ENCODE measurements at places on chromosomes 1 and 21. TPM values are rescaled to one million over a fixed set of nuclear protein-coding genes. Genes with fewer than 3 reads are reported as not detected.

Gene TRIM45
- total RNA-seq, result 2.6 TPM

DNA sequence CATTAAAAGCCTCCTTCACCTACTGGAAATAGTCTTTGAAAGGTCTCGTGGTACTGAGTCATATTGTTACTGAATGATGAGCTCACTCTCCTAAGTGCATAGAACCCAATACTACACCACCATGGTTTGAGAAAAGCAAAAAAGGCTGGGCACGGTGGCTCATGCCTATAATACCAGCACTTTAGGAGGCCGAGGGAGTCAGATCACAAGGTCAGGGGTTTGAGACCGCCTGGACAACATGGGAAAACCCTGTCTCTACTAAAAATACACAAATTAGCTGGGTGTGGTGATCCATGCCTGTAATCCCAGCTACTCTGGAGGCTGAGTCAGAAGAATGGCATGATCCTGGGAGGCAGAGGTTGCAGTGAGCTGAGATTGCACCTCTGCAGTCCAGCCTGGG lies 3.3 kb upstream of the HNRNPCL1 start:
- peak; percentile 40 for DNase-seq

DNA sequence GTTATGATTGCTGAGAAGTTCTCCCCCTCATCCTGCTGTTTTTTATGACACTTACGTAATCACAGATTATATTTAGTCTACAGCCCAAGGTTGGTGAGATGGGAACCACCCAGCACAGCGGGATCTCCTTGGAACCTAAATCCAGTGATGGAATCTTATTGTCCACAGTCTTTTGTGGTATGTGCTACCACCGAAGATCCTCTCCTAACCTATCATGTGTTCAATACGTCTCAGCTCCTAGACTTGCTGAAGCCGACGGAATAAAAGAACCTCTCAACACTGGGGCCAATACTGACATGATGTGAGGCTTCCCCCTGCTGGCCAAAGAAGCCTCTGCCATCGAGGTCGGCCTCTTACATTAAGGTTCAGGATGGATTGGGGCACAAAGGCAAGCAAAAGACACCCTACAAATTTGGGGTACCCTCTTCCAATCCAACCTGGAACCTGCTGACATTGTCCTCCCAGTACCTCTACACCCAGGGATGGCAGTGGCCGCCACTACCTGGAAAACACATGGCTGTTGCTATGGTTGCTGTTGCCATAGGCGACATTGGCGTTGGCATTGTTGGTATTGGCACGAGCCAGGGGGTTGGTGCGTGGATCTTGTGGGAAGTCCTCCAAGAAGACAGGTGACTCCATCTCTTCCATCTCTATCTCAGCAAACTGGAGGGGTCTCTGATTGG lies 19.4 kb upstream of the KIF21B start:
- peak; percentile 62 for DNase-seq

Gene HPDL
- 0.53 TPM for total RNA-seq

- DNase-seq, result no peak
These were observed 14.8 kb downstream of the ALX3 start for GRCh38 chr1:110055493-110056284.

- DNase-seq, result no peak
These were observed 6.4 kb upstream of the MYBPHL start for GRCh38 chr1:109312978-109313775.

Measured in bronchial epithelial cell (primary cell).